ENCODE measurements at places on chromosomes 7 and 10. TPM values are rescaled to one million over a fixed set of nuclear protein-coding genes. Genes with fewer than 3 reads are reported as not detected.

The OR2A1 gene
- total RNA-seq = not detected

The COL28A1 gene
- total RNA-seq = 7.3 TPM

The SPRN gene
- not detected for total RNA-seq

The EIF5AL1 gene
- total RNA-seq = 1.1 TPM

- no peak overlapping the region for H3K4me3 ChIP-seq
- H3K27ac ChIP-seq = peak overlapping the region; percentile 37
- no peak for DNase-seq
- peaks cover 12% of the 10 kb centered on the region for H3K4me1 ChIP-seq
- H3K27me3 ChIP-seq = no peaks in the 10 kb centered on the region
These were observed 89.3 kb downstream of the CCNY start for GRCh38 chr10:35425595-35425994.

DNA sequence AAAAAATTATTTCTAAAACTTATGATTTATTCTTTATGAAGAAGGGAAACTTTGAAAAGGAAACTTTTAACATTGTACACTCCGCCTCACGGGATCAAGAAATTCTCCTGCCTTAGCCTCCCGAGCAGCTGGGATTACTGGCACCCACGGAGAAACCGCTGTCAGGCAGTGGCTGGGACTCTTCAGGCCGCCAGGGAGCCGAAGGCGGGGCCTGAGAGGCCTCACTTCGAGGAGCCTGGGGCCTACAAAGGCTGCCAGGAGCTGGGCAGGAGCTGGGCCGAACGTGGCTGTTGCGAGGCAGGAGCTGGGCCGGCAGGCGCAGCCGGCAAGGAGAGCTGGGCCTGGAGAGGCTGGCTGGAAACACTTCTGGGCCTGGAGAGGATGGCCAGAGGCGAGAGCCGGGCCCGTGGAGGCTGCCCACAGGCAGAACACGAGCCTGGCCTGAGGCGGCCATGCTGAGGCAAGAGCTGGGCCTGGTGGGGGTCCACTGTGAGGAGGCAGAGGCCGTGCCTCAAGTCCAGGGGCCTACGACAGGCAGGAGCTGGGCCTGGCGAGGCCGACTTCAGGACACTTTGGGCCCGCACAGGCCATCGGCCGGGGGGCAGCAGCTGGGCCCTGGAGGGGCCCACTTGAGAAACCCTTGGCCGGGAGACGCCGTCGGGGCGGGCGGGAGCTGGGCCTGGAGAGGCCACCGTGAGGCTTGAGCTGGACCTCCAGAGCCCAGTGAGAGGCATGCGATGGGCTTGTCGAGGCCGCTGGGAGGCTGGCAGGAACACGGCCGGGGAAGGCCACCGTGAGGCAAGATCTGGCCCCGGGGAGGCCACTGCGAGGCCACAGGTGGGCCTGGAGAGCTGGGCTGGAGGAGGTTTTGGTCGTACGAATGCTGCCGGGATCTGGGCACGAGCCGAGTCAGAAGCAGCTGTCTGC, 23.7 kb downstream of the MDH2 start:
- no peaks in the 10 kb centered on the region for H3K36me3 ChIP-seq
- DNase-seq = no peak

The KIF11 gene
- 37.7 TPM for total RNA-seq

The SCIN gene
- 0.39 TPM for total RNA-seq

- peaks cover 31% of the 10 kb centered on the region for H3K4me1 ChIP-seq
- H3K4me3 ChIP-seq = no peak overlapping the region
- H3K27ac ChIP-seq = no peak overlapping the region
- no peaks in the 10 kb centered on the region for H3K27me3 ChIP-seq
- no peak for DNase-seq
These were observed 2.7 kb upstream of the TMEM254 start for GRCh38 chr10:80075781-80076180.

GRCh38 chr7:116228241-116228640, 17.9 kb downstream of the TES start:
- H3K4me1 ChIP-seq = peaks cover 5% of the 10 kb centered on the region
- no peaks in the 10 kb centered on the region for H3K27me3 ChIP-seq
- no peak overlapping the region for H3K4me3 ChIP-seq

The EBF3 gene
- 0.79 TPM for total RNA-seq

- H3K27ac ChIP-seq = no peak overlapping the region
- H3K36me3 ChIP-seq = no peaks in the 10 kb centered on the region
- no peak overlapping the region for H3K4me3 ChIP-seq
- H3K4me1 ChIP-seq = no peaks in the 10 kb centered on the region
These were observed 164.3 kb upstream of the TCERG1L start for GRCh38 chr10:131475803-131476202.

GRCh38 chr7:70344726-70345125, 746.5 kb downstream of the AUTS2 start:
- H3K27me3 ChIP-seq = no peaks in the 10 kb centered on the region
- H3K4me1 ChIP-seq = no peaks in the 10 kb centered on the region
- H3K36me3 ChIP-seq = no peaks in the 10 kb centered on the region
- no peak for DNase-seq

The ARHGEF35 gene
- total RNA-seq = 15.7 TPM

GRCh38 chr10:78471326-78471722, 437.7 kb downstream of the RPS24 start:
- no peaks in the 10 kb centered on the region for H3K36me3 ChIP-seq
- no peaks in the 10 kb centered on the region for H3K4me1 ChIP-seq
- DNase-seq = no peak
- H3K4me3 ChIP-seq = no peak overlapping the region
- no peak overlapping the region for H3K27ac ChIP-seq

The CLDN15 gene
- total RNA-seq = 10.0 TPM

The RBP3 gene
- total RNA-seq = not detected

The TPST1 gene
- 31.0 TPM for total RNA-seq

The CD36 gene
- not detected for total RNA-seq

The NPFFR1 gene
- not detected for total RNA-seq

- no peak overlapping the region for H3K27ac ChIP-seq
- H3K4me1 ChIP-seq = no peaks in the 10 kb centered on the region
- H3K36me3 ChIP-seq = no peaks in the 10 kb centered on the region
- no peaks in the 10 kb centered on the region for H3K27me3 ChIP-seq
- DNase-seq = no peak
- no peak overlapping the region for H3K4me3 ChIP-seq
These were observed 255.6 kb downstream of the OTUD1 start for GRCh38 chr10:23694446-23694920.

The TMEM60 gene
- 19.6 TPM for total RNA-seq

The CFAP46 gene
- 1.0 TPM for total RNA-seq

The CALHM3 gene
- 0.18 TPM for total RNA-seq

DNA sequence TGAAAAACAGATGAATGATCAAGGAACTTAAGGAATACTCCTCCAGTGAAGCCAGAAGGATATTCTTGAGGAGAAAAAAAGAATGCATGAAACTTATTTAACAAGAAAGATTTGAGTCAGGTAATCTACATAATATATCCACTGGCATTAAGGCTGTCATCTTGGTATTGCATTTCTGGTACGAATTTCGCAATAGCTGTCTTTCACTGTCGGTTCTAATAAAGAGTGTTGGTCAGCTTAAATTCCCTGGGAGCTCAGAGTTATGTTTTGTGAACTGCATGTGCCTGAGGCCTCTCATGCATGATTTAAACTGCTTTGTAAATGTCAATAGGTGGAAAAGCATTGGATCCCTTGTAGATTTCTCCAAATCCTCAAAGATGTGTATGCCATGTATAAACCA, 565.3 kb upstream of the GALNT17 start:
- DNase-seq = no peak
- no peak overlapping the region for H3K4me3 ChIP-seq
- H3K27ac ChIP-seq = no peak overlapping the region
- peaks cover 24% of the 10 kb centered on the region for H3K4me1 ChIP-seq
- H3K36me3 ChIP-seq = no peaks in the 10 kb centered on the region
- no peaks in the 10 kb centered on the region for H3K27me3 ChIP-seq

The GPR37 gene
- 0.50 TPM for total RNA-seq

DNA sequence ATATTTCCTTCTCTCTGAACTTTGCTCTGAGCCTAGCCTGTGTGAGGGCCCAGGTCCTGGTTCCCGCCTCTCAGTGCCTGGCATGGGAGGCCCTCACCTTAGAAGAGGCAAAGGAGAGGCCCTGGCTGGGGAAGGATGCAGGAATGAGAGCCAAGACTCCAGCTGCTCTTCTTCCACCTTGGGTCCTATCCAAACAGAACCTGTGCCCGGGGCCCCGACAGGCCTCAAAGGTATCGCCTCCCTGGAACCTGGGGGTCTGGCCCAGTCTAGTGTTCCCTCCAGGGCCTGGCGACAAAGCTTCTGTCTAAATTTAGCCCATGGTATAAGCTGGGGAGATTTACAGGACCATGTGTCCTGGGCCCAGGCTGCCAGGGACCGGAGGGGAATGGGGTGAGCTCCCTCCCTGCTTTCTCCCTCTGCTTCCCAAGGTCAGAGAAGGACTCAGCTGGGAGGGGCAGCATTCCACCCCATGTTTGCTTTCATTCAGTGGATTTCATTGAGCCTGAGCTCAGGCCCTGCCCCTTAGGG, 12.0 kb upstream of the CRHR2 start:
- no peaks in the 10 kb centered on the region for H3K36me3 ChIP-seq
- DNase-seq = peak; percentile 15
- H3K4me1 ChIP-seq = 0 out of 2 replicates have a peak, but pooled peaks cover 4% of the 10 kb centered on the region
- no peaks in the 10 kb centered on the region for H3K27me3 ChIP-seq
- H3K4me3 ChIP-seq = no peak overlapping the region
- no peak overlapping the region for H3K27ac ChIP-seq

The UTF1 gene
- total RNA-seq = not detected

DNA sequence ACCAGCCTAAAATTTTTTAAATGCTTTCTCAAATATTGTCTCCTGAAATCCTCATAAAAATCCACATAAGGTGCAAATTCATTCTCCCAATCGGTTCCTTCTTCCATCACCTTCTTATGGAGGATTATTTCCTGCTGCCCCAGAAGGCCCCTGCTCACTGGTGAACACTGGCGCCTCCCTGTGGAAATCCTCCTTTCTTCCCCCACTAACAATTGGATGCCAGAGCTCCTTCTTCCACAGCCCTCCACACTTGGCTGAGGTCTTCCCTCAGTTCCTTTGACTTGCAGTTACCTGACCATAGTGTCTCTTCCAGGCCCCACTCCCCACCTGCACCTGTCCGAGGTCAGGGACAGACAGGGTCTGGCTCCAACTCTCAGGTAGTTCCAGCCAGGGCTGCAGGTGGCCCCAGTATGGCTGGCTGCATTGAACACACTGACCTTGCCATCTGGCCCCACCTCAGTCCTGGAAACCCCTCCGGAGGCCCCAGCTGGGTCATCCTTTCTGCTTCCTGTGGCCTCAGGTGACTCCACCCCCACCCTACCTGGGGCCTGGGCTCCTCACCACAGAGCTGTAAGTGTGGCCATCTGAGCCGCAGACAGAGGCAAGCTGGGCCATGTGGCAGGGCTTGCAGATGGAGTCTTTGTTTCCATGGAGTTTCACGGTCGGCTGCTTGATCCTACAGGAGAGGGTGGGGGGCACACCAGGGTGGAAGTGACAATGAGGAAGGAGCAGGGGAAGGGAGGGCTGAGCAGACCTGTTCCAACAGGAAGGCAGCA, 18.4 kb downstream of the SPOCK2 start:
- H3K27me3 ChIP-seq = no peaks in the 10 kb centered on the region
- no peak overlapping the region for H3K27ac ChIP-seq
- no peaks in the 10 kb centered on the region for H3K4me1 ChIP-seq
- H3K4me3 ChIP-seq = no peak overlapping the region

The AGR2 gene
- 343 TPM for total RNA-seq

- DNase-seq = no peak
- peaks cover 18% of the 10 kb centered on the region for H3K4me1 ChIP-seq
- no peak overlapping the region for H3K4me3 ChIP-seq
- peak overlapping the region; percentile 96 for H3K27ac ChIP-seq
These were observed 203.9 kb upstream of the NEBL start for GRCh38 chr10:21100871-21101514.

- H3K27ac ChIP-seq = no peak overlapping the region
- DNase-seq = no peak
- no peaks in the 10 kb centered on the region for H3K4me1 ChIP-seq
- H3K27me3 ChIP-seq = no peaks in the 10 kb centered on the region
- H3K36me3 ChIP-seq = no peaks in the 10 kb centered on the region
- H3K4me3 ChIP-seq = no peak overlapping the region
These were observed 54.3 kb downstream of the IQUB start for GRCh38 chr7:123480107-123480506.

DNA sequence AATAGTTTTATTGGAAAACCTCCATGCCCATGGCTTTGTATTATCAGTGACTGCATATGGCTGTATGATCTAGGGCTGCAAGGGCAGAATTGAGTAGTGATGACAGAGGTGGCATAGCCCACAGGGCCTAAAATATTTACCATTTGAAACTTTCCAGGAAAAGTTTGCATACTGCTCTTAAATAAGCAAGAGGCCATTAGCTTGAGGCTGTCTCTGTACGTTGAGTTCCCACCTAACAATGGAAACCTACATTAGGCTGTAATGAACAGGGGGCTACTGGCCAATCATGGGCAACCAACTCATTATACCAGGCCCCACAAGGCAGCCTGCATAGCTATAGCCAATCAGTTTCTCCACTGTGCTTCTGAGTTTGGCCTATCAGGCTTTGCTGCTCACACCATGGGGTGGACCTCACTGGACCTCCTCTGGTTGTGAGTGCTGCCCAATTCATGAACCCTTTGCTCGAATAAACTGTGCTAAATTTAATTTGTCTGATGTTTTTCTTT, 673 bp upstream of the ST8SIA6 start:
- H3K27me3 ChIP-seq = peaks cover 4% of the 10 kb centered on the region
- no peak overlapping the region for H3K4me3 ChIP-seq
- H3K27ac ChIP-seq = no peak overlapping the region
- no peak for DNase-seq
- H3K36me3 ChIP-seq = no peaks in the 10 kb centered on the region
